Inflammatory macrophage (primary cell): ENCODE measurements at places on chromosomes 5 and 9.

DNA sequence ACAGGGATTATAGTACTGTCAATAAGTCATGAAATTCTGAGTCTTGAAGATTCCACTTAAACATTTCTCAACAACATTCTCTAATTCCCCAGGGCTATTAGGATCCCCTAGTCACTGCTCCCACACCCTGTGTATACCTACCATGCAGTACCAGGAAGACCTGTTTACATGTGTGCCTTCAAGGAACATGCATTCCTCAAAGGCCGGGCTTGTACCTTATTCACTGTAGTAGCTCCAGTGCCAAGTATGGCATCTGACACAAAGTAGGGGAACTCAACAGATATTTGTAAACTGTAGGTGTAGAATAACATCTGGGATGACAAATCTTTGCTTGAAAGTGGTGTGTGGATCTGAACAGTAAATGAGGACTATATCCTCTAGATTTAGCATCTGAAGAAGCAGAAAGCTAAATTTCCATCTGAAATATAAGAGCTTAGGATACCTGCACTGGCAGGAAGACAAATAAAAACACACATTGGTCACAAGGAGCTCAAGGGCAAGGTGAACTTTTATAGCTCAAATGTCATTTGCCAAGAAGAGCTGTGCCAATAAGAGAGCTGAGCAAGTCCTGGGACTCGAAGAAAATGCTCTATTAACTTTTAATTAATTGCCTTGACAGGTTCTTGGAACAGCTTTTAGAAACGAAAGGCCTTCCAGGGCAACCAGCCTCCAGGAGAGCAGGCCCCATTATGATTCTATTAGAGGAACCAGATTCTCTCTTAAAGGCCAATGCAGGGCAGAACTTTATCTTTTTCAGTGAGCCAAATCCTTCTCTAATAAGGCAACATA is 52.3 kb upstream of the MYOT start:
- DNase-seq: no peak

DNA sequence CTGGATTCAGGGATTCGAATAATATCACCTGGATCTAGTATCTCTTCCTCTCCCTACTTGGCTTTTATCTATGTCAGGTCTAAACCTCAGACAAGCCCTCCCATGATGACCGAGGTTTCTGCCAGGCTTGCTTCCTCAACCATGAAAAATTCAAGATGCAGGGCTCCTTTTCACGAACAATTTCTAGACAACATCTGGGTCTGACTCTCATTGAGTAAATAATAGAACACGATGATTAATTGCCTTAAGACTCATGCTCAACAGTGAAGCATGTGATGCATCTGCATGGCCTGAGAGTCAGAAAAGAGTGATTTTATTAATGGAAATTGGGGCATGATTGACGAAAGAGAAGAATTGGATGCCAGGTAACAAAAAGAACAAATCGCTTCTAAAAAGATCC is 277.2 kb upstream of the ZNF608 start:
- DNase-seq: no peak

DNA sequence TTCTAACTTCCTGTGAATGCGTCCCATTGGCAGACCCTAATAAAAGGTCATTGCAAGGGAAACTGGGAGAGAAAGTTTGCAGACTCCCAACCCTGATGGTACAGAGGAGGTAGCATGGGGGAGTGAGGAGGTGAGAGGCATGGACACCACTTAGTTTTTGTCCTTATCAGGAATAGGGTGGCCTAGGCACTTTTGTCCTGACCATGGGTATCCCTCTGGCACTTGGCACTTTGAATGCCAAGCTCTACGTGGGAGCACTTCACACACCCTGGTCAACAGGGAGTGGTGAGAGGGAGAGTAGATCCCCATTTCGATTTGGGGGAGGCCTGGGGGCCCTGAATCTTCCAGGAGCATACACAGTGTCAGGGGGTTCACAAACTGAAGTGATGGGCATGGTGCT is 75.6 kb upstream of the SH3PXD2B start:
- no peak for DNase-seq

- DNase-seq: no peak
These were observed 141.3 kb downstream of the SREK1 start for GRCh38 chr5:66285343-66285922.

- no peak for DNase-seq
These were observed 13.9 kb downstream of the SLC31A2 start for GRCh38 chr9:113164536-113165300.

- DNase-seq: no peak
These were observed 3.4 kb downstream of the TLE1 start for GRCh38 chr9:81685763-81686613.

DNA sequence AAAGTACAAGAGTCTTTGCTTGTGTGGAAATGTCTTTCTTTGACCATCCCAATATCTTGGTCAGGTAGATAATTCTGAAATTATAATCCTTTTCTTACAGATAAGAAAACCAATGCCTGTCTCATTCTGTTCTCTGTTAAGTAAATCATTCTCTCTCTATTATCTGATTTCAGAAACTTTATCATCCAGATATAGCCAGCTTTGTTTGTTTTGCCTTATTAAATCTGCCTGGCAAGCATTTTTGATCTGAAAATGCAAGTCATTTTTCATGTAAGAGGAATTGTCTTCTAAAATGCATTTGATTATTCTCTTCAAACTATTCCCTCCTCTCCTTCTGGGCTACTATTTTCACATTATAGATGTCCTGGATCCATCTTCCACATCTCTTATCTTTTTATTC is 625.5 kb downstream of the CCDC171 start:
- DNase-seq: no peak

DNA sequence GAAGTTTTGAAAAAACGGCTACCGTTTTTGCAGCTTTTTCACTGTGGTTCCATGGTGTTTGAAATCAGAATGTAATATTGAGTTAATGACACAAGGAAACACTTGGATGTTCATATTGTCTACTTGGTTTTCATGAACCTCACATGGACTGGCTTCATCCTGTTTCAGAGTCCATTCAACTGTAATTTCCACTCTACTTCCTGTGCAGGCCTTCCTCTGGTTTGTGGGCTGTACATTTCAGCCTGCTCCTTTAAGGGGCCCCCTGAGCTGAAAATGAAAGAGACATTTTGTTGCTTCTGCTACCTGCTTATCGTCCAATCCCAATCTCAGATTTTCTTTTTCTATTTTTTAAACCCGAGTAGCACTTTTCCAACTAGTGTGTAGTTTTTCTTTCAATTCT is 41.8 kb upstream of the CDKN2B start:
- DNase-seq: no peak

GRCh38 chr5:159897786-159898393 is 18.4 kb upstream of the ADRA1B start:
- peak; percentile 2 for DNase-seq

DNA sequence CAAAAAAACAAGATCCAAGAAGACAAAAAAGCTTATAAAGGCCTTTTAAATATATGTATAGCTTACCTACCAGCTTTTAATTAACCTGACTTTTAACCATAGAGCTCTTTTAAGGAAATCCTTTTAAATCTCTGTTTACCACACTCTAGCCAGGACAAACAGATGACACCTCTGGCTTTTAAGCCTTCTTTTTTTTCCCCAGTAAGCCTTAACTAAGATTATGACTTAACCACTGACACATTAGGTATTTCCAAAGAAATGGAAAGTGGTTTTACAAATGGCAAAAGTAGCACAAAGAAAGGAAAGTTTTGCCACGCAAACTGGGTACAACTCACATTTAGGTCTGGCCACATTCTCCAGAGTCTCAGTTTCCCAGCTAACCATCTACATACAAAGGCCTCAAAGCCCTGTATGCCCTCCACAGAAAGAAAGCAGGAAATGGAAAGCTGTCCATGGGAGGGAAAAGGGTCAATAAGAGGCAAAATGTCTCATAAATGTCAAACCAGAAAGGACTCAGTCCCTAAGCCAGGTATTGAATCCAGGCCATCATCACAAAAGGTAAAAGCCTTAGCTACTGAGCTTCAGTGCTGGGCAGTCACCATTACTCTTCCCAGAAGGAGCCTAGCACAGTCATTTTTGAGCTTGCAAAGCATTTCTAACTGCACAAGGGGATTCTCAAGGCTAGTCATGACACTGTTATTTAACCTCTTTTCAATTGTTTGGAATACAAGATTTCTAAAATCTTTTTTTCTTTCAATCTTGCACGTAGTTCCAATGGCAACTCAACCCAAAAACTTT is 19.7 kb downstream of the TMEM161B start:
- DNase-seq: no peak

- DNase-seq: peak; percentile 12
These were observed 46.2 kb downstream of the PCA3 start for GRCh38 chr9:76810377-76810957.

- DNase-seq: no peak
These were observed 1019.5 kb upstream of the SEMA6A start for GRCh38 chr5:117594166-117594565.

GRCh38 chr5:71998746-71999145 is 108.5 kb upstream of the MAP1B start:
- no peak for DNase-seq
